ENCODE measurements at places on chromosomes 2 and 18.

GRCh38 chr2:240211096-240211495 lies 70.6 kb upstream of the OTOS start:
- no peak for DNase-seq

DNA sequence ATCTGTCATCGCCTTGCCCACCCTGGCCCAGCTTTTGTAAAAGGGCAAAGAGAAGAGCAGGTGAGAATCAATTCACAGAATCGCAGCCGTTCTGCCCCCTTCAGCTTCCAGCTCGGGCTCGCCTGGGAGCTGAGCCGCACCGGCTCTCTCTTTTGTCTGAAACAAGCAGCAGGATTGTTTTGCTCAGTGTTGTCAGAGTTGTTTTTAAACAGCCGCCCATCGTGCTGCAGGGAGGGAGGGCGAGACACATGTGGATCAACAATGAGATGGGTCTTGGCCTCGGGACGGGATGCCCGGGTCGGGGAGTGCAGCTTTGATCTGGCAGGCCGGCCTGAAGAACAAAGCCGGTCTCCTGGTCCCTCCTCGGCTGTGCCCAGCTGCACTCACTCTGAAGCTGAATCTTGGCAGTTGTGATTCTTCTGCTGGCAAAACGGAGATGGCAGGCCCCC lies 39.7 kb upstream of the HDAC4 start:
- DNase-seq: no peak

GRCh38 chr18:24190590-24190989 lies 51.7 kb downstream of the CABYR start:
- DNase-seq: no peak

DNA sequence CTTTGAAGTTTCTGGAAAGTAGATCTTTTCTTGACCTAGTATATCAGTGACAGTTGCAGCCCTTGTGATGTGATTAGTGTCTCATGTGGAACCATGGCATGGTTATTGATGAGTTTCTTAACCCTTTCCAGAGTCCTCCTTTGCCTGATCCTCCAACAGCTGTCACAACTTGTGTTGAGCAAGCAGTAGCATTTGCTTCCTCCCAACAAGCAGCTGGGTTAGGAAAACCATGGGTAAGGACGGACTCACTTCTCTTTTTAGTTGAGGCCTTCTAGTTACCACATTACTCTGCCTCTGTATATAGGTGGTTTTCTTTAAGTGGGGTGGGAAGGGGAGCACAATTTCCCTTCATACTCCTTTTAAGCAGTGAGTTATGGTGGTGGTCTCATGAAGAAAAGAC lies 96.3 kb downstream of the XRCC5 start:
- no peak for DNase-seq

DNA sequence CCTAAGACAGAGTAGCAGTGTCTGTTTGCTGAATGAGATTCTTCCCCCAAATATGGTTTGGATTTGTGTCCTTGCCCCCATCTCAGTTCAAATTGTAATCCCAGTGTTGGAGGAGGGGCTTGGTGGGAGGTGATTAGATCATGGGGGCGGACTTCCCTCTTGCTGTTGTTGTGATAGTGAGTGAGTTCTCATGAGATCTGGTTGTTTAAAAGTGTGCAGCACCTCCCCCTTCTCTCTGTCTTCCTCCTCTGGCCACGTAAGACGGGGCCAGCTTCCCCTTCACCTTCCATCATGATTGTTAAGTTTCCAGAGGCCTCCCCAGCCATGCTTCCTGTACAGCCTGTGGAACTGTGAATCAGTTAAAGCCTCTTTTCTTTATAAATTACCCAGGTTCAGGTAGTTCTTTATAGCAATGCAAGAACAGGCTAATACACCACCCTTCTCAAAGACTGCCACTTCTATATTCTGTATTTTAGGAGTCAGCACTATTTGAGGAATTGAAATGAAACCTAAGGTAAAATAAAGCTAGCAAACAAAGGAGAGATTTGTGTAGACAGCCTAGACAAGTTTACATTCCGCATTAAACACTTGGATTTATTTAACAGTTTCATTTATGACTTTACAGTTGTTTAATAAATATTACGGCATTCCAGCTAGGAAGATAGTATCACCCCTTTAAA lies 21.6 kb downstream of the FBXO36 start:
- DNase-seq: no peak

- no peak for DNase-seq
Measured at GRCh38 chr2:36705326-36706020, 9.0 kb downstream of the VIT start.

GRCh38 chr18:7259475-7259874 lies 28.6 kb downstream of the LRRC30 start:
- DNase-seq: no peak

- no peak for DNase-seq
Measured at GRCh38 chr2:177733-178132, 86.1 kb downstream of the SH3YL1 start.

GRCh38 chr2:84212611-84213314 lies 246.3 kb downstream of the SUCLG1 start:
- no peak for DNase-seq

- DNase-seq: no peak
Measured at GRCh38 chr2:157440404-157441071, 3.4 kb downstream of the CYTIP start.

- no peak for DNase-seq
Measured at GRCh38 chr2:57497489-57498096, 549.0 kb upstream of the VRK2 start.

GRCh38 chr18:78171954-78172353 lies 807.7 kb upstream of the SALL3 start:
- DNase-seq: no peak

GRCh38 chr2:69384618-69385081 lies 2.4 kb downstream of the GFPT1 start:
- DNase-seq: no peak

- no peak for DNase-seq
Measured at GRCh38 chr18:22423878-22424564, 6.3 kb upstream of the CTAGE1 start.

- DNase-seq: no peak
Measured at GRCh38 chr2:120220756-120221155, 2.4 kb downstream of the TMEM185B start.

- no peak for DNase-seq
Measured at GRCh38 chr2:233387225-233387624, 32.9 kb downstream of the DGKD start.

GRCh38 chr2:171316755-171317337 lies 116.9 kb downstream of the METTL8 start:
- no peak for DNase-seq

DNA sequence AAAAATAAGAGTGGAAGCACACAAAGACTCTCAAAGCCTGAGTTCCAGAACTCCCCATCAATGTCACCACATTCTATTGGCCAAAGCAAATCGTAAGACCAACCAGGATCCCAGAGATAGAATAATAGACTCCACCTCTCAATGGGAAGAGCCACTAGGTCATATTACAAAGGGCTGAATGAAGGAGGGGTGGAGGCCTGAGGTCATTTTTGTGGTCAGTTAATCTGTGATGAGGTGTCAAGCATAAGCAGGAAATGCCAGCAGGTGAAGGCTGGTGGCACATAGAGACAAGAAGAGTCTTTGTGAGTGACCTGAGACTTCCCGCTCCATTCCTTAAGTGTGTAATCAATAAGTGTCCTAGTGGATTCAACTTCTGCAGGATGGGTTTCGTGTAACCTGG lies 144.3 kb downstream of the TFCP2L1 start:
- no peak for DNase-seq

DNA sequence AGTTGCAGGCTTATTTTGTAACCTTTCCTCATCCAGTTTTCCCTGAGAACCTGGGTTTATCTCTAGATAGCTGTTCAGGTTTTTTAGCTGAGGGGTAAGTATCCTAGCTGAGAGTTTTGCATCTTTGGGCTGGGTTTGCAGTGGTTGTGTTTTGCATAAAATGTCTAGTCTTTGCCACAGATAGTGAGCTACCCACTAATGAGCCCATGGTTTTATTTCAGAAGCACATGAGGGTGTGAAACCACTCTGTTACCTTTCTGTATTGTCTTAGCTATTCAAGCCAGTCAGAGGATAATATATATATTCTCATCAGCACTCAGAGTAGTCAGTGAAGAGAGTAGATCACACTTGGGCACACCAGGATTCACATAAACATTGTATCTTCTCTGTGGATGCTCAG lies 24.6 kb upstream of the TXNDC2 start:
- DNase-seq: no peak

GRCh38 chr2:128466376-128466775 lies 147.7 kb upstream of the HS6ST1 start:
- DNase-seq: no peak

DNA sequence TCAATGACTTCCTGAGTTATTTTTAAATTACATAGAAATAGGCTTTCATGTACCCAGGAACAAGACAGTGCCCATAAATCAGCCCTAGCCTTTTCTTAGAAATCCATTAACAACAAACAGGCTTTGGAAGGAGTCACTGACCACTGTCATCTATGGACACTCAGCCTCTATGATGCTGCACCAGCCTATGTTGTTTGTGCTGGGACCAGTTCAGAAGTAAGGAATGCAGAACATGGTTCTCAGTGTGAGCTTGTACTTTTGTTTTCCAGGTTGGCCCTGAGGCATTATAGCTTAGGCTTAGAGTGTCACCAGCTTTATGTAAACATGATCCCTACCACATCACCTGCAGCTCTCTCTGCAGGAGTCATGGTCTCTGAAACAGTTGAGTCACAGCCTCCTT lies 335.7 kb upstream of the CDH7 start:
- no peak for DNase-seq

- no peak for DNase-seq
Measured at GRCh38 chr2:23346781-23347180, 38.2 kb upstream of the KLHL29 start.

GRCh38 chr2:219028141-219028540 lies 13.2 kb downstream of the CFAP65 start:
- no peak for DNase-seq

DNA sequence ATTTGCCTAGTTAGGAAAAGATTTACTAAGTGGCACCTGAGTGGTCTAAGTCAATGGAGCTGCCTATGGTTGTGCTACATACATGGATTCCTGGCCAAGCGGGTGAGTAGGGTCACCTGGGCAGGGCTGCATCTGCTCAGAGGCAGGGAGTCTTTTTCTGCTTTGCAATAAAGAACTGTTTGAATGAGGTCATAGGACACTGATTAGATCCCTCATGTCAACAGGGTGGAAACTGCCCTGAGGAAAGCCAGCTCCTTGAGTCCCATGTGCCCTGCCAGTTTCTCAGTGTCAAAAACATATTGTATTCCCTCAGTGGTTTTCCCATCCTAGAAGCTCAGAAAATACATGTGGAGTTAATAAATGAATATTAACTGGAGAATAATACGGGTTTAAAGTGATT lies 4.6 kb downstream of the LAMA3 start:
- no peak for DNase-seq

- peak; percentile 19 for DNase-seq
Measured at GRCh38 chr2:205885492-205886099, 200.4 kb downstream of the INO80D start.

DNA sequence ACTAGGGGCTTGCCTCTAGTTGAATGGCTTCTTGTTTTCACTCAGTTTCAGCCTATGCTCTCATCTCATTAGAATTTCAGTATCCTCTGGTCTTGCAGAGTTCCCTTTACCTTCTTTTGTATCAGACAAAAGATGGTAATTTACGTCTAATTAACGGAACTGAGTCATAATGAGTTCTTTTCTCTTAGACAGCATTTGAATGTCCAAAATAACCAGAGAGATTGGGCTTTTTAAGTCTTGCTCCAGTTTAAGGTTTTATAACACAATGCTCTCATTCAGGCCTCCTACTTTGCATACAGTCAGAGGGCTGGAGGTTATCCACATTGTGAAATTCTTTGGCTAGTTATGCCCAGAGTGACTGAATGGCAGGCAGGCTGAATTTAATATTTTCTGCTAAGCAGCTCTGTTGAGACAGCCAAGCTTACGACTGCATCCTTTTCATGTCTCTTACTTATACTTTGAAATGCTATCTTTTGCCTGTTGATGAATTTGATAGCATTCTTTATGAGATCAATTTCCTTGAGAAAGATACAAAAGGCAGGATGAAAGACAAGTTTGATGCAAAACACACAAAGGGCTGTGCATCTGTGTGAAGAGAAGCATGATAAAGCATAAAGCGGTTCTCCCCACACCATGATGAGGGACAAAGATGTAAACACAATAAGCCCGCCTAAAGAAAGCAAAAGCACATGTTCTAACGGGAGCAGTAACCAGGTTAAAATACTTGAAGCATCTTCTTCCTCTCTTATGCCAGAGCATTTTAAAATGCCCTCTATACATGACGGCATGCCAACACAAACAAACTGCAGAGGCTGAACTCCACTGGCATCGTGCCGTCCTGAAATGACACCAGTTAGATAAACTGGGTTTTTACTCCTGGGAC lies 90.0 kb downstream of the CDH2 start:
- no peak for DNase-seq

DNA sequence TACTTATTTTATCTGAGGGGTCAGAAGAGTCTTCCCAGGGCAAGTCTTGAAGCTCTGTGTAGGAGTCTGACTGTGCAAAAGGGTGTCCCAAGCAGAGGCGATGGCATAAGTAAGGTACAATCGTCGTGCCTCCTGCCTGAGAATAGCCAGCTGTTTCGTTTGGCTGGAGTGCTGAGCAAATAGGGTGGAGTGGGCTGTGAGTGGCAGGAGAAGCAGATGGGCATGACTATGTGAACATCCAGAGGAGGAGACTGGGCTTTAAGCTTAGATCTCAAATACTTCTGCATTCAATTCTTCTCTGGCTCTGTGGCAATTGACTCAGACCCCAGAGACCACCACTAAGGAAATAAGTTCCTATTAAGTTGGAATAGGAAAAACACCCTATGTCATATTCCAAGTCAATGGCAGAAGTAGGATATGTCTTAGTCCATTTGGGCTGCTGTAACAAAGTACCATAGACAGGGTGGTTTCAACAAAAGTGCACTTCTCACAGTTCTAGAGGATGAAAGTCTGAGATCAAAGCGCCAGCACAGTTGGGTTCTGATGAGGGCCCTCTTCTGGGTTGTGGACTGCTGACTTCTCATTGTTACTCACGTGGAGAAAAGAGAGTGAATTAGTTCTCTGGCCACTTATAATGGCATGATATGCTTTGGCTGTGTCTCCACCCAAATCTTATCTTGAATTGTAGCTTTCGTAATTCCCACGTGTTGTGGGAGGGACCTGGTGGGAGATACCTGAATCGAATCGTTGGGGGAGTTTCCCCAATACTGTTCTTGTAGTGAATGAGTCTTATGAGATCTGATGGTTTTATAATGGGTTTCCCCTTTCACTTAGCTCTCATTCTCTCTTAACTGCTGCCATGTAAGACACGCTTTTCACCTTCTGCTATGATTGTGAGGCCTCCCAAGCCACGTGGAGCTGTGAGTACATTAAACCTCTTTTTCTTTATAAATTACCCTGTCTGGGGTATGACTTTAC lies 120.2 kb downstream of the LPIN1 start:
- no peak for DNase-seq

DNA sequence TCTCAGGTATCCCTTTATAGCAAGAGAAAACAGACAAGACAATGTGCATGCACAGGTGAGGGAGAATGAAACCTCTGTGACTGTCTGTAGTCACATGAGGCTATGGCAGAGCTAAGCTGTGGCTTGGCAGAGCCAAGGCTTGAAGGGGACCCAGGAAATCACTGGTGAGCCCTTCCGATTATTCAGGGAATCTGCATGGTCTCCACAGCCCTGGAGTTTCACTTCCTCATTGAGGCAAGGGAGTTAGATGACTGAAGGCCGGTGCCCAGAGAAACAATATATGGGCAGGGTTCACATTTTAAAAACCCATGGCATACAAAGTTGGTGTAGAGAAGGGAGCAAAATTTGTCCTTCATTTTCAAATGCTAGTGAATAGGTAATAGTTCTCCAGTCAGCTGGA lies 144.4 kb upstream of the REV1 start:
- DNase-seq: no peak

- DNase-seq: no peak
Measured at GRCh38 chr2:66541646-66542045, 106.7 kb downstream of the MEIS1 start.

GRCh38 chr2:158542577-158542976 lies 85.8 kb downstream of the PKP4 start:
- no peak for DNase-seq

Measured in activated T-helper 1 cell treated with anti-CD3 and anti-CD28 coated beads, Interleukin-2, amount 50 U/mL, for 16 hours (primary cell).